Caco-2 (cell line): ENCODE measurements at places on chromosomes 6 and 20.

GRCh38 chr6:154394571-154394970 is 38.0 kb upstream of the IPCEF1 start:
- H3K27me3 ChIP-seq: no peaks in the 10 kb centered on the region
- no peak overlapping the region for H3K4me3 ChIP-seq
- H3K36me3 ChIP-seq: no peaks in the 10 kb centered on the region; the same call in 1 of the 2 replicates
- DNase-seq: no peak
- H3K4me1 ChIP-seq: no peaks in the 10 kb centered on the region
- no peak overlapping the region for H3K27ac ChIP-seq

GRCh38 chr6:82275686-82276085 is 28.1 kb upstream of the IBTK start:
- H3K4me1 ChIP-seq: no peaks in the 10 kb centered on the region
- DNase-seq: no peak
- no peak overlapping the region for H3K27ac ChIP-seq
- H3K36me3 ChIP-seq: no peaks in the 10 kb centered on the region
- no peak overlapping the region for H3K4me3 ChIP-seq

- H3K4me1 ChIP-seq: peaks cover 25% of the 10 kb centered on the region
- no peaks in the 10 kb centered on the region for H3K27me3 ChIP-seq
- no peak for DNase-seq
- no peaks in the 10 kb centered on the region for H3K36me3 ChIP-seq
- no peak overlapping the region for H3K4me3 ChIP-seq
These were observed 3.0 kb upstream of the SRXN1 start for GRCh38 chr20:655726-656624.

GRCh38 chr6:127182501-127182900 is 64.0 kb downstream of the RSPO3 start:
- DNase-seq: no peak
- no peaks in the 10 kb centered on the region for H3K36me3 ChIP-seq
- no peaks in the 10 kb centered on the region for H3K4me1 ChIP-seq
- no peaks in the 10 kb centered on the region for H3K27me3 ChIP-seq
- no peak overlapping the region for H3K27ac ChIP-seq
